GM13976 (cell line): ENCODE measurements at places on chromosomes 5 and 9.

DNA sequence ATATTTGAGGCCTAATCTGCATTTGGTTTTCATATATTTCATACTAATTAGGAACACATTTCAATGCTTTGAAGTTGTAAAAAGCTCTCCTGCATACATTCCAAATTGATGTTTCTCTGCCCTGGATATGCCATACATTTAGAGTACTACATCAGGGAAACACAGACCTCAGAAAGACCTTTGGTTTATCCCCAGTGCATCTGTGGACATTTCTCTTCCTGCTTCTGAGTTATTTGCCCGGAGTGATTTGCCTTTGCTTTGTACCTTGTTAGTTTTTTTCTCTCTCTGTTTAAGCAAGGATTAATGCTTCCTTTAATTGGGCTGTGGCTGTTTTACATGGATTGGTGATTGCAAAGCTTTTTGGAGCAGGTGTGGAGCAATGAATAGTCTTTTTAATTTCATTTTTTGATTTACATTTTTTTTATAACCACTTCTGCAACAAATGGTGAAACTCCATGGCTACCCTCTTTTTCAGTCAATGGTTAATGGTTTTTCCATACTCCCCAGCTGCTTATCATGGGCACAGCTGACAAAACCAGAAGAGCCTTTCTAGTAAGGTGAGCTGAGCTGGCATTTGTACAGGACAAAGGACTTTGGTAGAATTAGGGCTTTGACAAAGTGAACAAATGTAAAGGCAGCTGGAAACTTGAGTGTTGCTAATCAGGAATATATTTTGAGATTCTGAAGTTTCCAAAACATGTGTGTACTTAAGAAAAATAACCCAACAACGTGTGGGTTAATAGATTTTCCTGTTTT lies 54.2 kb downstream of the ZSWIM6 start:
- DNase-seq = no peak

GRCh38 chr5:1795506-1795905 lies 4.1 kb downstream of the MRPL36 start:
- no peak for DNase-seq

DNA sequence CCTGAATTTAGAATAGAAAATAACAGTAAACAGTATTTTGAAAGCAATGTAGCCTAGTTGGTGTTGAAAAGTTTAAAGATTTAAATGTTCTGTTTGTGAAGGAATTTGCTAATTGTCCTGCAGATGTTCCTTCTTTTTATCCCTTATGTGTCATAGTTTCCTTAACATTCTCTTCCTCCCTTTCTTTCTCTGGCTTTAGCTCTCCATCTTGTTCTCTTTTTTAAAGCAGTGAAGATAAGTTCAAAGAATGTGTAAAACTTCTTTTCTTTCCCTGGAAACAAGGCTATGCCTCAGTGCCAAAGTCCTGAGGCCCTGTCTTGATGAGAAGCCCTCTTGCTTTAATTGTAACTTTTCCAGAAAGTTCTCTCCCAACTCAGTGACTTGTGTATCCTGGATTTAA lies 24.4 kb upstream of the GAS1 start:
- no peak for DNase-seq

GRCh38 chr5:125499636-125500332 lies 753.3 kb upstream of the ZNF608 start:
- DNase-seq = no peak

DNA sequence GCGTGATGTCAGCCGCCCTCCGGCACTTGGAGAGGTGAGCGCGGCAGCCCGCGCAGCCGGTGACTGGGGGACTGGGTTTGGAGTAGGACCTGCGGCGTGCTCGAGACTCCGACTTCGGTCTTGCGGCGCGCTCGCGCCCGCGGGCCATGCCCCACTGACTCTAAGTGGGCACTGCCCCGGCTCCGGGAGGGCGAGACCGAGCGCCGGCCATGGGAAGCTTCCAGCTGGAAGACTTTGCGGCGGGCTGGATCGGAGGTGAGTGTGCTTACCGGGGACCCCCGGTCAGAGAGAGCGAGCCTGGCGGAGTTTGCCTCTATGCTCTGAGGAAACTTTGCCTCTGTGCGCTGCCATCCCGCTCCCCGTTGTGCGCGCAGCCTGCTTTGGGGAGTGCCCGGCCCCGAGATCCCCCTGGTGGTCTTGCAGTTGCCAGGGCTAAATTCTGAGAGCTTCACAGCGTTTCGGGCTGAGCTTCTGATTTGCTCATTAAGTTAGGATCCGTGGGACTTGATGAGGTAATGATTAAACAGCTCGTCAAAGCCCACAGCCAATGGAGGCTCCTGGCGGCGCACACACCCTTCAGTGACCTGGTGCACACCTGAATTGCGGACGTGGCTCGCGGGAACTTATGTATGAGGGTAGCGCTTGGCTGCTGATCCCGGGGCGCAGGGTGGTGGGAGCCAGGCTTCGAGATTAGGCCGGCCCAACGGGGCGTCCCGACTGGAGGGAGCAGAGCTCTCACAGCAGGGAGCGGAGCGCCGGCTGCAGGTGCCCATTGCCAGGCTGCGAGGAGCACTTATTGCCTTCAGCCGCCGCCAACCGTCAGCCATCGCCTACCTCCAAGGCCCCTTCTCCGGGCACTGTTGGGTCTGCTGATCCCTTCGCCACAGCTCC lies at the start of gene SLC25A48:
SLC25A48 (plus strand) TSS at position 25 of the 891 bp plus-strand sequence; CDS start at position 210, 185 bp downstream.
- DNase-seq = peak; percentile 73

GRCh38 chr9:2613730-2614271 lies 7.8 kb upstream of the VLDLR start:
- DNase-seq = no peak

- DNase-seq = no peak
These were observed 47.4 kb upstream of the SHC3 start for GRCh38 chr9:89225991-89226471.

- no peak for DNase-seq
These were observed 22.5 kb downstream of the ADAMTSL1 start for GRCh38 chr9:18496256-18497000.

GRCh38 chr5:142445266-142445665 lies 120.4 kb upstream of the SPRY4 start:
- DNase-seq = no peak

DNA sequence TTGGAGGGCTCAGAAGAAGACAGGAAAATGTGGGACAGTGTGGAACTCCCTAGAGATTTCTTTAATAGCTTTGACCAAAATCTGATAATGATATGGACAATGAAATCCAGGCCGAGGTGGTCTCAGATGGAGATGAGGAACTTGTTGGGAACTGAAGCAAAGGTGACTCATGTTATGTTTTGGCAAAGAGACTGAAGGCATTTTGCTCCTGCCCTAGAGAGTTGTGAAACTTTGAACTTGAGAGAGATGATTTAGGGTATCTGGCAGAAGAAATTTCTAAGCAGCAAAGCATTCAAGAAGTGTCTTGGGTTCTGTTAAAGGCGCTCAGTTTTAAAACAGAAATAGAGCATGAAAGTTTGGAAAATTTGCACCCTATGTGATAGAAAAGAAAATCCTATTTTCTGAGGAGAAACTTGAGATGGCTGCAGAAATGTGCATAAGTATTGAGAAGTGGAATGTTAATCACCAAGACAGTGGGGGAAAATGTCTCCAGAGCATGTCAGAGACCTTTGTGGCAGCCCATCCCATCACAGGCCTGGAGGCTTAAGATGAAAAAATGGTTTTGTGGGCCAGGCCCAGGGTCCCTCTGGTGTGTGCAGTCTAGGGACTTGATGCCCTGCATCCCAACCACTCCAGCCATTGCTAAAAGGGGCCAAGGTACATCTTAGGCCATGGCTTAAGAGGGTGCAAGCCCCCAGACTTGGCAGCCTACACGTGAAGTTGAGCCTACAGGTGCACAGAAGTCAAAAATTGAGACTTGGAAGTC lies 463.7 kb upstream of the TLE4 start:
- no peak for DNase-seq

DNA sequence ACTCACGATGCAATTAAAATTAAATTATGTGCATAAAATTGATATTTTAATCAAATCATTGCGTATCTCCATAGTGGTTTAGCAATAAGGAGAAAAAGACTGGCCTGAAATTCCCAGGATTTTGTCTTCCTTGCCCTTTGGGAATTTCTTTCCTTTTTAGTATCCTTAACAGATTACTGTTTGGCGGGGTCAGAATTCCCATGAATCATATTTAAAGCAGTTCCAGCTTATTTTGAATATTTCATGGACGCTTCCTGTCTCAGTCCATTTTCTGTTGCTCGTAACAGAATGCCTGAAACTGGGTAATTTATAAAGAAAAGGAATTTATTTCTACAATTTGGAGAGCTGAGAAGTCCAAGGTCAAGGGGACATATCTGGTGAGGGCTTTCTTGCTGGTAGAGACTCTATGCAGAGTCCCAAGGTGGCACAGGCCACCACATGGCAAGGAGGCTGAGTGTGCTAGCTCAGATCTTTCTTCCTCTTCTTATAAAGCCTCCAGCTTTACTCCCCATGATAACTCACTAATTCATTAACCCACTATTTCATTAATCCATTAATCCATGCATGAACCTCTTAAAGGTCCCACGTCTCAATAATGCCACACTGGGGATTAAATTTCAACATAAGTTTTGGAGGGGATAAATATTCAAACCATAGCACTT lies 37.8 kb downstream of the CDH6 start:
- DNase-seq = no peak

GRCh38 chr9:86674487-86674886 lies 272.8 kb downstream of the GAS1 start:
- no peak for DNase-seq

DNA sequence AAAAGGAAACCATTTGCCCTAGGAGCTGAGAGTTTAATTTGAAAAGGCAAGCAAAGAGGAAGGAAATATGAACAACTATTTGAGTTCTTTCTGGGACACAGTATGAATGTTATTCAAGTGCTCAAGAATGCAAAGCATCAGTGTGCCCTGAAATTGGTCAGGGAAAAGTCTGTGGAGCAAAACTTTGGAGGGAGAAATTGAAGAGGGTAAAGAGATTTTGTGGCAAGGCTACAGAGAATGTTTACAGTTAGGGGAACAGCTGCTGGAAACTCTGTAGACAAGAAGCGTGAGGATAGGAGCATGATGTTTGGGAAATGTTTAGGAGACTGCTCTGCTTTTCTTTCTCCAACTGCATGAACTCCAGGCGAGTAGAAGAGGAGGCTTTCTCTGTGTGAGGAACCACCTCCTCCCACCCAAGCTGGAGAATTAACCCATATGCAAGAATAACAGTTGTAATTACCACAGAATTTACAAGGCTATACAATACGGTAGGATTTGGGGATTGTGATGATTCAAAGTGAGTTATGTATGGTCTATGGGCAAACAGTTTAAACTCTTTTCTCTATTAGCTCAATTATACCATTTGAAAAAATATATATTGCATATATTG lies 75.4 kb upstream of the IL7R start:
- no peak for DNase-seq

DNA sequence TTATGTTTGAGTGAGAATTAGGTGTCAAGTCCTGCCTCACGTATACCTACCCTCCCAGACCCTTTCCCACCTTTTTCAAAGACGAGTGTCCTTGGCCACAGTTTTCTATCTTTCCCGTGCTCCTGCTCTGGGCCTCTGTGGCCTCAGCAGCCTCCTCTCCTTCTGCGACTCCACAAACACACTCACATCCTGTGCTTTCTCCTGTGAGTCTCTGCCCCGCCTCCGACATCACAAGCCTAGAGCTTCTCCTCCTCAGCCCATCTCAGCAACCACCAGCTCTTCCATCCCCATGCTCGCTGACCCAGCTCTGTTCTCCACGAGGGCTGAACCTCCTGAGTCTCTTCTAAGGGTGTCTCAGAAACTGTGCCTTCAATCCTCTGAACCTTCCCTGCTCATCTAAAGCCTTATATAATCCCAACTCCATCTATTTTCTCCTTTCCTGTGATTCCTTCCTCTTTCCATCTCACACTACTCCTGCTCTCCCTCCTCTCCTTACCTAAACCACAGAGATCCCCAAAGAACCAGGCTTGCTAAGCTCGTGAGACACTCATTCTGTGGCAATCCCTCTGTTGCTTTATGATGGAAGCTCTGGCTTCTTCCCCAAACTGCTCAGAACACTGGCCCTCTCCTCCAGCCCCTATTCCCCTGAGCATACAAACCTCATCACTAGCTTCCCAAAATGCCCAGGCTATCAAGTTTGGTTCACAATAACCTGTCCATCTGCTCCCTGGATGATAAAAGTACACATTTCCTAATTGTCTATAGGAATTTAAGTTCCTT lies 55.2 kb downstream of the RASEF start:
- DNase-seq = no peak

DNA sequence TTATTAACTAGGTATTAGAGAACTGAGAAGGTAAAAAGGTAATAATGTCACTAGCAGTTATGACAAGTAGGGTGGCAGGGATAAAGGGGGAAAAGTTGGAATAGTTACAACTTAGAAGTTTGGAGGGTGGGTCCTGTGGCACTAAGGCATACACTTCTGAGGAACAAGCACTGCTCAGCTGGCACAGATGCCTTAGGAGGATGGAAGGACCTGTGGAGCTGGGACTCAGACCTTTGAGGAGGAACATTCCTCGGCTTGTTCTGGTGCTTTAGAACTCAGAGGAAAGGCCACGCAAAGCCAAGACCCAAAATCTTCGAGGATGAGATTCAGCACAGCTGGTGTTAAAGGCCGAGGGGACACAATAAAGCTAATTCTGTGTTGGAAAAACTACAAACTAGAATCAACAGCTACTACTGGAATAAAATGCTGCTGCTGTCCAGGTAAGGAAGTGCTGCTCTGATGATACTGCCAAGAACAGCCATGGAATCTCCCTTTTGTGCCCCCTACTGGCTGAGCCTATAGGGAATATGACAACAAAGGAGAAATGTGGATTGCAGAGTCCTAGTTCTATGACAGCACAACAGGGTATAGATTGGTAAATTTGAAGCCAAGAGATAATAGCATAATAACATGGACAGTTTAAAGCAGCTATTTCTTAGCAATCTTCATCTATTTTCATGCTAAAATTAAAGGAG lies 126.7 kb downstream of the SLC25A46 start:
- peak; percentile 50 for DNase-seq

DNA sequence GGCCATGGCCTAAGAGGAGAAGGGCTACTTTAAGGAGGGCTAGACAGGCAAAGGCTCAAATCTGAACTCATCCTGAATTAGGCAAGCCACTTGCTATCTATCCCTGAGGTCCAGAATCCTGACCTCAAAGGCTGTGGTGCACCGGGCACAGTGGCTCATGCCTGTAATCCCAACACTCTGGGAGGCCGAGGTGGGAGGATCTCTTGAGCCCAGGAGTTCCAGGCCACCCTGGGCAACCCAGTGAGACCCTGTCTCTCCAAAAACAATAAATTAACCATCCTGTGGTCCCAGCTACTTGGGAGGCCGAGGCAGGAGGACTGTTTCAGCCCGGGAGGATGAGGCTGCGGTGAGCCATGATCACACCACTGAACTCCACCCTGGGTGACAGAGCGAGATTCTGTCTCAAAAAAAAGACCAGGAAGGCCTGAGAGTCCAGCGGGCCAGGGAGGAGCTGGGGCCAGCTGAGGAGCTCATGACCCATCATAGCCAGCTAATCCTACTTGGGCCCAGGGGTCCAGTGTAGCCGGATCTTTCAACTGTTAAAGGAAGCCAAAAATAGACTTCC lies 4.0 kb downstream of the NOP16 start:
- DNase-seq = no peak
